Thyroid gland (tissue), 4 donors: ENCODE measurements at places on chromosomes 13 and 19. TPM values are rescaled to one million over a fixed set of nuclear protein-coding genes. Genes with fewer than 3 reads are reported as not detected.

- H3K4me1 ChIP-seq, result peaks cover 51% of the 10 kb centered on the region
- DNase-seq, result no peak
- H3K27me3 ChIP-seq, result no peaks in the 10 kb centered on the region
- peak overlapping the region; percentile 99 for H3K4me3 ChIP-seq
These were observed 1.1 kb downstream of the AKAP8L start for GRCh38 chr19:15417699-15418098.

DNA sequence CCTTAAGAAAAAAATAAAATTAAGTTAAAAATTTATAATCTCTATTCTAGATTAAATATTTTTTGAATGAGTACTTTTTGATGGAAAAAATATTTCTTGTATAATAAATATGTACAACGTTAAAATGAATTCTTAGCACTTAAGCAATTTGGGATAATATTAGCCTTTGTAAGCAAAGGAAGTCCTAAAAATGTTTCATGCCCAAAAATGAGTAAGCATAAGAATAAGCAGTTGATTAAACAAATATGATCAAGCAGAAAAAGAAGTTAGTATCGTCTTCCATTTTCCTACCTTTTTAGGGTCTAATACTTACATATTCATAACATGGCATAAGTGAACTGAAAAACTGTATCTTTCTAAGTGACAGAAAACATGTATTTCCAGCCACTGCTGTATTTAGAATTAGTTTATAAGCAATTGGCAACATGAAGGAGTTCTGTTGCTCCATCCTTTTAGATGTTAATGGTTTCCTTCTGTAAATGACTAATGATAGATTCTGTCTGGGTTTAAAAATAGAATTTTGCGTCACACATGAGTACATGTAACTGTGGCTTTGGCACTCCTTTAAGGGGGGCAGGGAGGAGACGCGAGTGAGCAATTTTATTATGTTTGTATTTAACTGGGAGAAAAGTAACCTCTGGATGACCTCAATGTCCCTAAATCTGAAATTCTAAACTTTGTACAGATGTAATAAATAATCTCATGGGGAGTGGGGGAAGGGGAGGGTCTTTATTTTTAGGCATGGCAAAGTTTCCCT, 237.4 kb downstream of the RGCC start:
- no peaks in the 10 kb centered on the region for H3K27me3 ChIP-seq
- no peaks in the 10 kb centered on the region for H3K36me3 ChIP-seq
- peak overlapping the region; percentile 60 for H3K27ac ChIP-seq
- no peak overlapping the region for H3K4me3 ChIP-seq

DNA sequence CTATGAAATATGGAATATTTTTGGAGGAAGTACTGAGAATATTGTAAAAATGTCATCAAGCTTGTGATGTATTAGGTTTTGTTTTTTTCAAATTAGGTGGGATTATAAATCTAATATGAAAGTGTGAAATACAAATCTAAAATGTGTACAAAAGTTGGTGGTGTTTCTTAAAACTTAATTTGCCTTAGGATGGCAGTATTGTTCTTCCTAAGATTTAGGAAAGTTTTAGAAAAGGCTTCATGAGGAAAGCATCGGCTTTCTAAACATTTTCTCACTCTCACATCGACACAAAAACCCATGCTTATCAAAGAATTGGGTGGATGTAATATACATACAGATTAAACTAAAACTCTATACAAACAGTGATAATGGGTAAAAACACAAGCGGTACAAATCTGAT, 972.0 kb upstream of the PCDH20 start:
- no peak overlapping the region for H3K27ac ChIP-seq
- H3K4me3 ChIP-seq, result no peak overlapping the region
- no peaks in the 10 kb centered on the region for H3K36me3 ChIP-seq
- no peaks in the 10 kb centered on the region for H3K27me3 ChIP-seq
- no peaks in the 10 kb centered on the region for H3K4me1 ChIP-seq
- DNase-seq, result no peak

DNA sequence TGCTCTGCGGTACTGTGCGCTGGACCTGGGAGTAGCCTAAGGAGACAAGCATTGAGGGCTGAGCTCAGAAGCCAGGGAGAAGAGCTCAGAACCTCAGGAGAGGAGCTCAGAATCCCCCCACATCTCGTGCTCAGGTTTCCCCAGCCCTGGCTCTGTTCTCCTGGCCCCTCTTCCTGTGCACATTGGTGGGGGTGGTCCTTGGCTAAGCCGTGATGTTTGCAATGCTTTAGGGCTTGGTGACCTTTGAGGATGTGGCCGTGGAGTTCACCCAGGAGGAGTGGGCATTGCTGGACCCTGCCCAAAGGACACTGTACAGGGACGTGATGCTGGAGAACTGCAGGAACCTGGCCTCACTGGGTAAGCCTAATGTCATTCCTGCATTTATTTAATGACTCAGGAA, 6.6 kb downstream of the ZNF557 start:
- no peaks in the 10 kb centered on the region for H3K27me3 ChIP-seq
- no peak for DNase-seq
- no peak overlapping the region for H3K4me3 ChIP-seq
- H3K36me3 ChIP-seq, result peaks cover 96% of the 10 kb centered on the region
- no peak overlapping the region for H3K27ac ChIP-seq
- no peaks in the 10 kb centered on the region for H3K4me1 ChIP-seq

DNA sequence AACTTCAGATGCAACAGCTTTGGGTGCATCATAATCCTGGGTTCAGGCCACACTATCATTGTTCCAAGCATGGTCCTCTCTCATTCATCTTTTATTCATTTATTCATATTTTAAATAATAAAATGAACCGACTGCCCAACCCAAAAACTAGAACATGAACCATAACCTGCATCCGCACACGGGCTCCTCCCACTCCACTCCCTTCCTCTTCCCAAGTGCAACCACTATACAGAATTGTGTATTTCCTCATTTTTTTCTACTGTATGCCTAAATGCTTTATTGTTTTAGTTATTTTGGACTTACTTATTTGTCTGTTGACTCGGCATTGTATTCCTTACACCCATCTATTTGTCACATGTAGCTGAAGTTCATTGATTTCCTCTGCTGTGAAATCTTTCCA, 30.7 kb upstream of the POMP start:
- H3K27me3 ChIP-seq, result no peaks in the 10 kb centered on the region
- H3K36me3 ChIP-seq, result no peaks in the 10 kb centered on the region
- no peak overlapping the region for H3K4me3 ChIP-seq
- no peak overlapping the region for H3K27ac ChIP-seq

DNA sequence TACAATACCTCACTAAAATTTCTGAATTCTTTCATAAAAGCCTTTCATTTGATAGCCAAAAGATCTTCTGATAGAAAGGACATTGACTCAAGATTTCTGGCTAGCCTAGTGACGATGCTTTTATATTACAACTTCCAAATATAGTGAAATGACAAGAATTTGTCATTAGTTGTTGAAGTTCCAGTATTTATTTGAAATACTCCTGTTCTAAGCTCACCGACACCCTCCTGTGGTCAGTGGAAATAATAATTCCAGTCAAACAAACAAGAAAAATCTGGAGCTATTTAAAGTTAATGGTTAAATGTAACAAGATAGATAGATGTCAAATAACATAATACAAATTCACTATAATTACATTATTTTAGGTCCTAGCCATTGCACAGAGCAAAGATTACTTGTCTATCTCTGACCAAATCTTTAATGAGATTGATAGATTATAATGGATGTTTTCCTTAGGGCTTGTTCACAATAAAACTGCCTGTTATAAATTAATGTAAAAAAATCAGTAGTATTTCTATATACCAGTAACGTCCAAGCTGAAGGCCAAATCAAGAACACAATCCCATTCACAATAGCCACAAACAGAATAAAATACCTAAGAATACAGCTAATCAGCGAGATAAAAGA, 195.5 kb downstream of the RGCC start:
- H3K36me3 ChIP-seq, result no peaks in the 10 kb centered on the region
- H3K27me3 ChIP-seq, result no peaks in the 10 kb centered on the region
- no peak overlapping the region for H3K27ac ChIP-seq
- no peak overlapping the region for H3K4me3 ChIP-seq

DNA sequence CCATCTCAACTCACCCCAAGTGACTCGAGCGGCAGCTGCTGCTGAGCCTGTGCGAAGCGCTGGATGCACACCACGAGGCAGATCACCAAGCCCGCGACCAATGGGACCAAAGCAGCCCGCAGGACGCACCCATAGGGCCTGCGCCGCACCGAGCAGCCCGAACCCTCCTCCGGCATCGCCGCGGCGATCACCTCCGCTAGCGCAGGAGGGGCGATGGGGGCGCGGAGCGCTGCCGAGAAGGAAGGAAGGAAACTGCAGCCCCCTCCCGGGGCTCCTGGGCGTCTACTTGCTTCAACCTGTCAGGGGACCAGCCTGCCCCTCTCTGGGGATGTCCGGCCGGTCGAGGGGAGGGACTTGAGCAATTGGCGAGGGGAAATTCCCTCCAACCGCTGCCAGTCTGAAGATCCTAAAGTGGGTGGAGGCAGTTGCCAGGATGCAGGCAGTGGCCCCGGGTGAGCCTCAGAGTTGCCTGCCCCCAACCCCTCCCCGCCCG, at the start of gene CD70:
Gene CD70 (minus strand): TSS at position 324 of the 493 bp plus-strand sequence. CDS start 148 bp downstream, at position 176.
- H3K27me3 ChIP-seq, result peaks cover 5% of the 10 kb centered on the region
- no peaks in the 10 kb centered on the region for H3K4me1 ChIP-seq
- no peaks in the 10 kb centered on the region for H3K36me3 ChIP-seq
- no peak within 1 kb of the TSS for H3K27ac ChIP-seq
- no peak within 1 kb of the TSS for H3K4me3 ChIP-seq
- no peak for DNase-seq

- peaks cover 8% of the 10 kb centered on the region for H3K4me1 ChIP-seq
- peak overlapping the region; percentile 1 for H3K4me3 ChIP-seq
- H3K27ac ChIP-seq, result no peak overlapping the region
- H3K36me3 ChIP-seq, result no peaks in the 10 kb centered on the region
These were observed 1.1 kb upstream of the ACP5 start for GRCh38 chr19:11578258-11579142.

The GAPDHS gene
- total RNA-seq, result 1.6 TPM

The PTH2 gene
- not detected for total RNA-seq

The C19orf81 gene
- not detected for total RNA-seq

The INAFM1 gene
- total RNA-seq, result 8.1 TPM

The NEK5 gene
- 0.13 TPM for total RNA-seq

The SPINT2 gene
- 567 TPM for total RNA-seq

The ZNF723 gene
- 0.22 TPM for total RNA-seq

The CLEC17A gene
- not detected for total RNA-seq
